Left cardiac atrium (tissue), 4 donors: ENCODE measurements at places on chromosomes 7 and 10.

DNA sequence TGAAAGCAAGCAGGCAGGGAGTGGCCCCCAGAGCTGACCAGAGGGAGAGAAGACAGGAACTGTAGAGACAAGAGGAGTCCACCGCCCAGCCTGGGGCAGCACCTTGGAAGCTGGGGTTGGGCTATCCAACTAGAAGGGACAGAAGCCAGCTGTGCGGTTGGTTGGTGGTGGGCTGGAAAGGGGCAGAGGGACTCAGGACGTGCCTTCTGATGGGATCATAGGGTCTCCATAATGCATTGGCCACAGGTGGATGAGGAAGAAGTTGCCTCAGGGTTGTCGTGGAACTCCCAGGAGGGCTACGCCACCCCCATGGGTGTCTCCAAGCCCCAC, 114.0 kb upstream of the RET start:
- no peak for DNase-seq

DNA sequence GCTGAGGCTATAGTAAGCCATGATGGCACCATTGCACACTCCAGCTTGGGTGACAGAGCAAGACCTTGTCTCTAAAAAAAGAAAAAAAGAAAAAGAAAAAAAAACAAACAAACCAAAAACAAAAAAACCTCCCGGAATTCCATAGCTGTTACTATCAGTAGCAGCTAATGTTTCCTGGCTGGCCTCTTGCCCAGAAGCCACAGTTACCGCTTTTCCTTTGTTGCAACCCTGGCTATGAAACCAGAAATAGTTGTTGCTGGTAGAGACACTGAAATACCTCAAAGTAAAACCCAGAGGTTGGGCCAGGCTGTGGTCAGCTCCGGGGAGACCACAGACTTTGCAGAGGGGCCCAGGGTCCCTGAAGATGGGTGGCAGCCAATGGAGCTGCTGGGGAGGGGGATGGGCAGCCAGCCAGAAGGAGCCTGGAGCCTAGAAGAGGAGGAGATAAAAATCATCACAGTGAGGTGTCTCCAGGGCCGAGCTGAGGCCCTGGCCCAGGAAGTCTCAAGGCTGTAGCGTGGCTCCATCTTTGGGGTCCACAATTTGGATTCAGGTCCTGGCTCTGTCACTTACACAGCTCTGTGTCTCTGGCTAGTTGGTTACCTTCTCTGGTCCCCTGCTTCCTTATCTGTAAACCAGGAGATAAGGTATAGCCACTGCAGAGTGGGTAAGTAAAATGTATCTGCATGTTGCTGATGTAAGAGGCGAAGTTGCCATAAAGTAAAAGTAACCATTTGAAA, 3.4 kb upstream of the CHST12 start:
- DNase-seq, result peak; percentile 89

DNA sequence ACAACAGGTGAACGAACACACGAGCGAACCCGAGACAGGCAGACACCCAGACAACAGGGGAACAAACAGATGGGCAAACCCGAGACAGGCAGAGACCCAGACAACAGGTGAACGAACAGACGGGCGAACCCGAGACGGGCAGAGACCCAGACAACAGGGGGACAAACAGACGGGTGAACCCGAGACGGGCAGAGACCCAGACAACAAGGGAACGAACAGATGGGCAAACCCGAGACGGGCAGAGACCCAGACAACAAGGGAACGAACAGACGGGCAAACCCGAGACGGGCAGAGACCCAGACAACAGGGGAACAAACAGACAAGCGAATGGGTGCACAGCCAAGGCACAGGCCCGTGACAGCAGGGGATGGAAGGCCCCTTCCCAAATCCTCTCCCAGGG, 264.7 kb downstream of the ELFN1 start:
- DNase-seq, result no peak

GRCh38 chr7:36971515-36972139, 247.3 kb upstream of the AOAH start:
- DNase-seq, result no peak

DNA sequence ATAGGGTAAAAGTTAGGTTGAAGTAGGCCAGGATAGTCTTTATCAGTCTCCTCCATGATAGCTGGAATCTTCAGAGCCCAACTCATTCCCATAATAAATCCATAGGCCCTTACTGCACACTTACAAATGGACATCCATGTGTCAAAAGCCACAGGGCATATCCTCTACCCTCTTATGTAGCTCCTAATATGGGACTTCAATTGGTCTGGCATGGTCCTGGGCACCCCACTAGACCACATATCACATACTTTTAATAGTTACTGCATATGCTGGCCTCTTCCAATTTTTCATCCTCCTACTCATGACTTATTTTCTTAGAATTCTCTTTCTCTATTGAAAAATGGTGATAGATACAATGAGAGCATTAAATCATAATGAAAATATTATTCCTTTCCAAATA, 169.3 kb downstream of the MAGI2 start:
- DNase-seq, result no peak

DNA sequence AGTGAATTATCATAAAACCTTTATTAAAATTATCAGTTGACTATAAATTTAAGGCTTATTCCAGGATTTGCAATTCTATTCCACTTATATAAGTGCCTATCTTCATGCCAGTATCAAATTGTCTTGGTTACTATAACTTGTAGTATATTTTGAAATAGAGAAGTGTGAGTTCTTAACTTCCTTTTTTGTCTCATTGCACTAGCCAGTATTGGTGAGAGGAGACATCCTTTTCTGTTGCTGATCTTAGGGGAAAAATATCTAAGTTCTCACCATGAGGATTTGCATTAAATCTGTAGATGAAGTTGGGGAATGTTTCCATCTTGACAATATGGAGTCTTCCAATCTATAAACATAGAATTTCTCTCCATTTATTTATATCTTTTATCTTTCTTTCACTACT, 104.2 kb upstream of the MKI67 start:
- DNase-seq, result no peak

DNA sequence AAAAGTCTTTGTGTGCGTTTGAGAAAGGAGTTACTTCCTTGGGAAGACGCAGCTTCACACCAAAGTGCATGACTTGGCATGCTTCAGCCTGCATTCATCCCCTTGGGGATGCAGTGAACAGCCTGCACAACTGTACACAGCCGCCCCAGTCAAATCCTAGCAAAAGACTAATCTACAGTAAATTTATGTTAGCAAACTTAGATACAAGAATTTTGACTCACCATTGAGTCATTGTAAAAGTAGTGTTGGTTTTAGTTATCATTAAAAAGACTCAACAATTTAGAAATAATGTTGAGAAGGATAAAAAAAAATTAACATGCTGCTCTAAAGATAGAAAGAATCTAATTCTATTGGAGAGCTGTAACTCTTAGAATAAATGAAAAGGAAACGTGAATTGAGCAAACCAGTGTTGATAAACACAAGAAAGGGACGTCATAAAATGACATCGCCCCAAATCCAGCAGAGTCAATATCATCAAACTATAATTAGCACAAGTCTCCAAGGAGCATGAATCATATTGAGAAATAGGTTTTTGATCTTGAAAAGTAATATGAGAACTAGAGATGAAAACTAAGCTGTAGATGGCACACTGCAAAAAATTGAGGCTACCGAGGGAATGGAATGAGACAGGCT, 11.9 kb upstream of the OPTN start:
- no peak for DNase-seq

- no peak for DNase-seq
Measured at GRCh38 chr10:62459072-62459471, 84.9 kb downstream of the ZNF365 start.

- peak; percentile 69 for DNase-seq
Measured at GRCh38 chr10:72784551-72785351, 92.8 kb downstream of the MCU start.

GRCh38 chr7:93823621-93824020, 66.9 kb downstream of the TFPI2 start:
- DNase-seq, result no peak

- no peak for DNase-seq
Measured at GRCh38 chr10:10629512-10629911, 388.2 kb upstream of the CELF2 start.

GRCh38 chr7:34227525-34227924, 322.2 kb downstream of the BMPER start:
- no peak for DNase-seq

- DNase-seq, result no peak
Measured at GRCh38 chr10:48400129-48400849, 93.8 kb downstream of the MAPK8 start.

GRCh38 chr10:131621784-131622624, 278.8 kb upstream of the PPP2R2D start:
- no peak for DNase-seq

- no peak for DNase-seq
Measured at GRCh38 chr7:82057476-82057875, 287.6 kb upstream of the HGF start.

GRCh38 chr7:106070201-106070551, 41.9 kb downstream of the SYPL1 start:
- DNase-seq, result no peak

DNA sequence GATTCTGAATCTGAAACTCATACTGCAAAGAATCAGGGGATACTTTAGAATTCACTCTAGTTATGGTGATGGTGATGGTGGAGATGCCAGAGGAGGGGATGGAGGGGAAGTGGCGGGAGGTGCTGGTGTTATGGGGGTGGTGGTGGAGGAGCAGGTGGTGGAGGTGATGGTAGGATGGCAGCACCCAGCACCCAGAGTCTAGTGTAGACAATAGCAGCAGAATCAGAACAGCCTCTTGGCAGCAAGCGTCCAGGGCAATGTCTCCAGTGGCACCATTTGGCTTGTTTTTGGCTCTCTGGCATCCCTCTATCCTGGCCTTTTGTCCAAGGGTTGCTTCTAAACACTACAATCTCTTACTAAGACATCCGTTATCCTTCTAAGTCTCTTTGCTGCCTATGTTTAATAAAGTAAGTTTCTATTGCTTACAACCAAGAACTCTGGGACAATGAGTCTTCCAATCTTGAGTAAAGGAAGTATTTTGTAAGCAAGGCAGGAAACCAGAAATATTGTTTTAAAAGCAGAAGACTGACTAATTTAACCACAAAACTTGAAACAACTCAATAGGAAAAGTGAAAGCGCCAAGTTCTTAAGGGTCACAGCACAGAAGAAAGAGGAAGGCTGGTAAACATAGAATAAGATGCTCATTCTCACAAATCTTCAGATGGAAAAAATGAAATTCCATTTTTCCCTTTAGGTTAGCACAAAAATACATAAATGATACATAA, 42.4 kb upstream of the GDF10 start:
- no peak for DNase-seq

- no peak for DNase-seq
Measured at GRCh38 chr7:134782121-134782623, 2.7 kb downstream of the CALD1 start.

DNA sequence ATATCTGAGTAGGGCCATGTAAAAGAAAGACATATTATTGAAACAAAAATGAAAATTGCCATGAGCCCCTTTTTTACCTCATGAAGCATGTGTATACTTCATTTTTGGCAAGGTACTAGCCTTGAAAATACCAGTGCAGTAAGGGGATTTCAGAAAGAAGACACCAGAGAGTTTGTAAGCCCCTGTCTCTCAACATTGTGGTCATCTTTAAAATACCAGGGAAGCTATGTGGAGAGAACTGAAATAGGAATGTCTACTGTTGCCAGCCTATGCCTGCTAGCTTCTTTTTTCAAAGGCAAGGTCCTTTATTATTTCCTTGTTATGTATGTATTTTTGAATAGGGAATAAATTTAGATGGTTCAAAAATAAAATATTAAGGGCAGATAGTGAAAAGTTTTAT, 57.8 kb downstream of the CASD1 start:
- no peak for DNase-seq

DNA sequence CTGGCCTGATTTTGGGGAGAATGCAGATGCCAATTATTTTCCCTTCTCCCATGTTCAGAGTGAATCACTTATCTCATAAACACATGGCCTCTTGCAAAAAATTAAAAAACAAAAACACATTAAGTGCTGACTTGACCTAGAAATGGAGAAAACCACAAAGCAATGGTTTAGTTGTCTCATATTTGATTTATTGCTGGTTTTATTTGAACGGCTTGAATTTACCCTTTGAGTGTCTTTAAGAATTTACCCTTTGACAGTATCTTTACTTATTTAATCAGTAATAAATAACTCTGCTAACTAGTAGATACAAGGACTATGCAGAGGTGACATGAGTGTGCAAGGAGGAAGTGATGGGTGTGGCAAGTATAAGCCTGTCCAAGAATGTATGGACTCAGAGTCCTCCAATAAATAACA, 68.1 kb upstream of the GSDME start:
- no peak for DNase-seq

DNA sequence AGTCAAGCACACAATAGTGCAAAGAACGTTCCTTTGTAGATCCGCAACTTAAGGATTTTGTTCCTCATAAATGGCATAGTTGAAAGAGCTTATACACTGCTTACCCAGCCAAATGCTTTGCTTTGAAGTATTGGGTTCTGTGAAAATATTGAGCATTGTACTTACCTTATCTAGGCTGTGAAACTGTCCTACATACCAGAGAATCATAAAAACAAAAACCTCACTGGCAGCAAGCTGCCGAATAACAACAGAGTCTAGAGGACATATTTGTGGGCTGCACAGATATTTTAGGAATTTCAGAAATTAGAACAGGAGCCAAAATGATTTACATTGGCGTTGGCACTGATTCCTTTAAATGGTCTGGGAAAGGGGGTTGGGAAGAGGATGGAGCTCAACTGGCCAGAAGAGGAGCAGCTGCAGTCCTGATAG, 174.8 kb downstream of the RTKN2 start:
- DNase-seq, result no peak

- peak; percentile 61 for DNase-seq
Measured at GRCh38 chr10:6050801-6051445, 11.2 kb downstream of the IL2RA start.

DNA sequence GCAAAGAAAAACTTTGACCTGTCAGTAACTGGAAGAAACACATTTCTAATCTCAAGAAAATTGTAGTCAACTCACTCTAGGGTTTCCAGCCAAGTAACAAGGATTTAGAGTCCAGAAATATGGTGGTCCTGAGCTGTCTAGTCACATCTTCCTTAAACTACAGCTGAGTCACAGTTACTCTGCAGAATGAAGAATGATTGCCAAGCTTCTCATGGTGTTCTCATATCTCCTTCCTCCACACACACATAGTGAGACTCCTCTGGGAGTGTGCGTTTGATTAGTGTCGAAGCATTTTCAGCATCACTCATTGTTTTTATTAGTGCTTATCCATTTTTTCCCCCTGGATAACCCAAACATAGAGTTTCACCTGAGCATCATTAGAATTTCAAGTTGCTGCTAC, 93.1 kb upstream of the CXCL12 start:
- no peak for DNase-seq

GRCh38 chr7:28243861-28244260, 63.3 kb upstream of the JAZF1 start:
- no peak for DNase-seq

- no peak for DNase-seq
Measured at GRCh38 chr7:108114117-108114841, 15.9 kb downstream of the LAMB4 start.

DNA sequence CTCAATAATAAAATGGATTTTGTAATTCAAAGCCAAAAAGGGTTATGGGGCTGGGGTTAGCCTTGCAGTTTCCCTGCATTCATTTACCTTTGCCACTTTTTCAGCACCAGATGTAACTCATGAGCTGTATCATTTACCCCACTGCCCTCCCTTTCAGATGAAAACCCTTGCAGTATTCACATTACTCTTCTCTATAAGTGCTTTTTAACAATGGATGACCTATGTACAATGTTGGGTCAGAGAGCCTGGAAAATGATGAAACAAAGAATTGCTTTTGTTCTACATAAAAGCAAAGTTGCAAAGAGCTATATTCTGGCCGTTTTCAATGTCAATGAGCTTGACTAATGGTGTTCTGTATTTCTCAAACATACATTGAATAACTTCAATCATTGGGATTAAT, 189.7 kb downstream of the TMEM26 start:
- no peak for DNase-seq
